ENCODE measurements at places on chromosomes 7 and 10.

- peak; percentile 16 for DNase-seq
Observed at GRCh38 chr7:54687462-54688212, 71.4 kb downstream of the SEC61G start.

DNA sequence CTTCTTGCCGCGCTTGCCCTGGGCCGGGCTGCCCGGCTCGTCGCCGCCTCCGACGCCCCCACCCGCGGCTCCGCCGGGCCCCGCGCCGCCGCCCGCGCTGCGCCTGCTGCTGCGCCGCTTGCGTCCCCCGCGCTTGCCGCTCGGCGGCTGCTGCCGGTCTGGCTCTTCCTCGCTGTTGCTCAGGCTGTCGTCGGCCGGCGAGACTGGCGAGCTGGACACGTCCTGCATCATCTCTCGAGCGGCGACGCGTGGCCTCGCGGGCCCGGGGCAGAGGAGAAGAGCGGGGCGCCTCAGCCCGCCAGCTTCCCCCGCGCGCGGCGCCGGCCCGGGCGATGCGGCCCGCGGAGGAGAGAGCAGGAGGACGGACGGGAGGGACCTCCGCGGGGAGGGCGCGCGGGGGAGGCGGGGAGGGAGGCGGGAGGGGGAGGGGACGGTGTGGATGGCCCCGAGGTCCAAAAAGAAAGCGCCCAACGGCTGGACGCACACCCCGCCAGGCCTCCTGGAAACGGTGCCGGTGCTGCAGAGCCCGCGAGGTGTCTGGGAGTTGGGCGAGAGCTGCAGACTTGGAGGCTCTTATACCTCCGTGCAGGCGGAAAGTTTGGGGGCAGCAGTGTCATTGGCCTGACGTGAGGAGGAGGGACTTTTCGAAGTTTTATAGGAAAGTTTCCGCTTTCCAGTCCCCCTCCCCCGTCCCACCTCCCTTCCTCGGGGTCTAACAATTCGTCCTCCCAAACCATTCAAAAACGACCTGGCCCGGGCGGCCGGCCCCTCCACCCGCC lies at the start of gene TWIST1:
TWIST1 (minus strand) TSS at position 546 of the 779 bp plus-strand sequence; CDS start at position 231, 315 bp downstream.
- peak; percentile 63 for DNase-seq

GRCh38 chr7:24455813-24456525 lies 117.3 kb upstream of the PALS2 start:
- no peak for DNase-seq

- DNase-seq, result peak; percentile 86
Observed at GRCh38 chr10:128078136-128078969, 47.9 kb downstream of the MKI67 start.

- no peak for DNase-seq
Observed at GRCh38 chr7:158043551-158044481, 543.8 kb downstream of the PTPRN2 start.

Data from activated CD4-positive, alpha-beta T cell treated with anti-CD3 and anti-CD28 coated beads, Interleukin-2, amount 10 ng/mL, durations not matched to agents 24 days and 14 days (primary cell).